Fibroblast of gingiva (primary cell): ENCODE measurements at places on chromosomes 2 and 18.

- no peak for DNase-seq
Measured at GRCh38 chr2:43563679-43564078, 32.2 kb downstream of the THADA start.

GRCh38 chr2:26068602-26069298 lies 34.9 kb downstream of the RAB10 start:
- DNase-seq, result peak; percentile 77

DNA sequence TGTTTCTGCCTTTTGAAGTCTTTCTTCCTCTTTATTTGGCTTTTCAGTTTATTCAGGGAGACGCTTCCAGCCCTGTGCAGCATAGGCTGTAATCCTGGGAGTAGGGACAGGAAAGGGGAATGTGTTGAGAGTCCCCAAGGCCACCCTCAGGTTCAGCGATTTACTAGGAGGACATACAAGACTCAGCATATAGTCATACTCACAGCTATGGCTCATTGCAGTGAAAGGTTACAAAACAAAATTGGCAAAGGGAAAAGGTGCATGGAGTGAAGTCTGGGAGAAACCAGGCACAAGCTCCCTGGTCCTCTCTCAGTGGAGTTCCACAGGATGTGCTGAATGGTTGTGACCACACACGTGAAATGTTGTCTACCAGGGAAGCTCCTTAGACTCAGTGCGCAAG lies 49.6 kb upstream of the ZNF638 start:
- no peak for DNase-seq

GRCh38 chr2:14905571-14905970 lies 273.1 kb downstream of the LRATD1 start:
- no peak for DNase-seq

DNA sequence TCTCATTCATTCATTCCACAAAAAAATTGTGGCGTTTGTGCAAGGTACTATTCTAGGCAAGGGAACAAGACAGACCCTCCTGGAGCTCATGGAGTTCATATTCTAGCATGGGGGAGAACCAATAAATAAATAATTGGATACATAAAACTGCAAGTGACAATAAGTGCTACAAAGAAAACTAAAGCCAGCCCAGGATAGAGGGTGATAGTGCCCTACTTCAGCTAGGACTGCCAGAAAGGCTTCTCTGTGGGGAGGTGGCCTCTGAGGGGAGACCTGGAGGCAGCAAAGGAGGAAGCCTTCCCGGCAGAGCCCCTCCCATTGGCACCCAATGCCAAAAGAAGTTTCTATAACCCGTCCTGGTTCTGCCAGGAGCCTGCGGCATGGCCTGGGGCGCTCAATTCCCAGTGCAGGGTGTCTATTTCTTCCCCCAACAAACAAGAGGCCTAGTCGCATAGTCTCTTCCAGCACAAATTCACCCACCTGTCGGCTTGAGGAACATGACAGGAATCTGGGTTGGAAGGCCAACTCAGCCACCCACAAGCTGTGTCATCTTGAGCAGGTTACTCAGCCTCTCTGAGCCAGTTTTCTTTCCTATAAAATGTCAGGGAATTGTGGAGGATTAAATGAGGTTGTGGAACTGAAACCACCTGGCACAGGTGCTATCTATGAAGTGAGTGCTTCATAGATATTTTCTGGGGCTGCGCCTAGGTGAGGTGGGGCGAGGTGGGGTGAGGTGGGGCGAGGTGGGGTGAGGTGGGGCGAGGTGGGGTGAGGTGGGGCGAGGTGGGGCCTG lies 94.3 kb downstream of the ZFP36L2 start:
- no peak for DNase-seq

DNA sequence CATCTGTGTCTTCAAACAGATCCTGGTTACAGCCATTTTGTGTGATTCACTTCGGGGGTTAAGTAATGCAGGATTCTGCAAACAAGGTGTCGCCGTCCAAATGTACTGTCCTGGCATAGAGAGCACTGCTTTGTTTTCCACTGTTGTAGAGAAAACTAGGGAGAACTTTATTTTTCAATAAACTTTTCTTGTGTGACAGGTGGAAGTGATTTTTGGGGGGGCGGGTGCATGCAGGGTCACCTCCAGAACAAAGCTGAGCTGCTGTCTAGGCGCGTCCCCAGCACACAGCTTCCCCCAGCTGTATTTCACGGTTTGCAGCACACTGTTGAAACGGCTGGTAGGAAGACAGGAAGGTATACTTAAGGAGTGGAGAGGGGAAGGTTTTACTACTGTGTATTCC lies 200.6 kb downstream of the MGAT5 start:
- DNase-seq, result no peak

GRCh38 chr2:64609227-64609941 lies 44.3 kb downstream of the SERTAD2 start:
- peak; percentile 24 for DNase-seq
